ENCODE measurements at places on chromosomes 5 and 9.

DNA sequence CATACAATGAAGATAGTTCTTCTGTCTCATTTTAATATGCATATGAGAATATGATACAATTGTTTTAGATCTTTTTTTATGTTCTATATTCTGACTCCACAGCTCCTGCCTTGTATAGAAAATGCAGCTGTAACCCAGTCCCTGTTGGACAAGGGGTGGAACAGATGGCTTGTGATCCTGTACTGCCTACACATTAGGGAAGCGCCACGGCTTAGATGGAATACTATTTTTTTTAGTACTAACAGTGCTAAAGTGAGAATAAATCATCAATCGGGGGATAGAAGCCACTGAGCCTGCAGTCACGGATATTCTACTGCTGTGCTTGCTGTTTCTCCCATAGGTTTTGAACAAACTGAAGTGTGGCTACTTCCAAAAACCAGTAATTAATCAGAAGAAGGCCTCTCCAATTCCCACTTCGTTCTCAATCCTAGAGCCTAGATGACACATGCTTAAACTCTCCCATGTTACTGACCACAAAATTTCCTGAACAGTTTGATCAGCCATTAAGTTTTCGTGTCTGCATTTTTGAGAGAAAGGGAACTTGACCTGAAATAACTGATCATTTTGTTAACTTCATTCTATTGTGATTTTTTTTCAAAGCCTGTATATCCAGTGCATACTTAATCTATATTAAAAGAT lies 150.3 kb downstream of the CDH18 start:
- DNase-seq: no peak

DNA sequence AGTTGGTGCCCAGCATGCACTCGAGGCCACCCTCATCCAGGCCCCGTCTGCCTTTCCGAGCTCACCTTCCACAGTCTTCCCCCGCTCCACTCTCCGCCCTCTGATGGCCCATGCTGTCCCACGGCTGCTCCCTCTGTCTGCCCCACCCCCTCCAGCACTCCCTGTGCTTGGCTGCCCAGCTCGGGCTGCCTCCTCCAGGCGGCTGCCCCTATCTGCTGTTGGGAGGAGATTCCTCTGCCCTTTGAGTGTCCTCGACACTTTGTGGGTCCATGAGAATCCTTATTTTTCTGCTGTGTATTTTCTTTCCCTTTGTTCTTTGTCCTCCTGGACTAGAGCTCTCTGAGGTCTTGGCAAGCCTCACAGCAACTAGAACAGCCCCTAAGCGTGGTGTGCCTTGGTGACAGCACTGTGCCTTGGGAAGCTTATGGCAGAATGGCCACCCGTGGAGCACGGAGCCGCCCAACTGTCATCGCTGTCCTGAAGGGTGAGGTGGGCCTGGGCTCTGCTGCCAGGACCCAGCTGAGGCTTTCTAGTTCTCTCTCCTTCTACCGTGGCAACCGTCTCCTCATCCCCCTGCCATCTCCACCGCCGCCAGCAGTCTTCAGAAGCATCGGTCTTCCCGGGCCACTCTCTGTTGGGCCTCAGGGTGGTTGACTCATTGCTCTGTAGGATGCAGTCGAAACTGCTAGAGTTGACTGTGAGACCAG lies 5.2 kb downstream of the NTMT1 start:
- DNase-seq: no peak

GRCh38 chr9:123049589-123050222 lies 16.2 kb downstream of the GPR21 start:
- no peak for DNase-seq

- no peak for DNase-seq
Observed at GRCh38 chr9:80507611-80508010, 935.8 kb downstream of the TLE4 start.

DNA sequence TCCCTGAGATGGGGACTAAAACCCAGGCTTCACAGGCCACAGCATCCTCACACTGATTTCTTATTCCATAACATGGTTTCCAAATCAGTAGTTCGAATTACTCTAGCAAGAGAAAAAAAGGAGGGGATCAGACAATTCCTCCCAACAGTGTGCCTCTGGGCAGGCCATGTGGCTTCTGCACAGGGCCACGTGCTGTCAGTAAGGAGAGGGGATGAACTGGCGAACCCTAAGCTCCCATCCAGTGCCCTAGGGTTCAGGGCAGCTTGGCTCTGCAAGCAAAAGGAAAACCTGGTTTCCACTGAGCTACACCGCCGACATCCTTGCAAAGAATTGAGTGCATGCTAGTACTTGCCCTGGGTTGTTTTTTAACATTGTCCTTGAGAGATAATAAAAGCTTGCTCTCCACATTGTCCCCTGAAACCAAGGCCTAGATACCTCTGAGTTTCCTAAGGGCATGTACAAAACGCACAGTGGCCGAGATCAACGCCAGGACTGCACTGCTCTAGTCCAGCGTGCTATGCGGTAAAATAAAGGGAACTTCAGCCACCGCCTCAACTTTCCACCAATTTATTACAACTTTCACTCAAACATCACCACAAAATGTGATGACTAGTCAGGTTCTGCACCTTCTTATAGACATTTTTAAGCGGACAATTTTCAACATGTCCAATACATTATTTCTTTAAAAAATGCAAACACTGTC lies 4.5 kb downstream of the CAMSAP1 start:
- DNase-seq: no peak

DNA sequence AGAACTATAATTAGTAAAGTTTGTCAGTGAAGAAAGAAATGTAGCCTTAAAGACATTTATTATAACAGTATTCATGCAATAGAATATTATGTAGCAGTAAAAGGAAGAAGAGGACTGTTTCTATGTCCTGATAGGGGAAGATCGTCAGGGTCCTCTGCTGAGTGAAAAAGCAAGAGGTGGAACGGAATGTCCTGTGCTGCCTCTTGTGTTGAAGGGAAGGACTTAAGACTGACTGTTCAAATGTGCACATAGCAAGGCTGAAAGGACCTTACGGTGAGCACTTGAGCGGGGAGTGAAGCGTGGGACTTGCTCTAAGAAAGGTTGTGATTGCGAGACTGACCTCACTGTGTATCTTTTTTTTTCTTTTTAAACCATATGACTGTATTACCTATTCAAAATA lies 63.2 kb downstream of the SNX24 start:
- DNase-seq: no peak

GRCh38 chr9:32581512-32582143 lies 8.7 kb upstream of the NDUFB6 start:
- no peak for DNase-seq

DNA sequence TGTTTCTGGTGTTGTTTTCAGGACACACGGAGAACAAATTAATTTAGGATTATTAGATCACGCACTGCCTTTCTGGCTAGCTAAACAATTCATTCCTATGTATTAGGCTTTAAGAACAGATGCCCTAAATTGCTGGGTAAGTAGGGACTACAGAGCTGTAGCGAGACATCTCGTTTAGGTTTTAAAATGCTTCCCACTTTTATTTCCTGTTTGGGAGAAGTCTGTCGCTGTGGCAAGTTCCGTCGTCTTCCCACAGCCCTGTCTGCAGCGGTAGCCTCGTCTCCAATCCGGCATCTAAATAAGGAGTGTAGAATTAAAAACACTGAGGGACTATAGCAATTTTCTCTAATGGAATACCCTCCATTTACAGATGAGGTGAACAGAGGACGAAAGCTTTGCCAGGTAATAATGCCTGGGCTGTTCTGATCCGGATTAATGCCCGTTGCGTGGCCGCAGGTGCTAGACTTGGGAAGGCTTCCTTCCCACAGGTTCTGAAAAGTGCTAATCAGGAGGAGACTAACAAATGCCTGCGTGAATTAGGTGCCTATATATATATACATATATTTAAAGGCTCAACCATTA lies 1.3 kb upstream of the TRIM36 start:
- DNase-seq: no peak

DNA sequence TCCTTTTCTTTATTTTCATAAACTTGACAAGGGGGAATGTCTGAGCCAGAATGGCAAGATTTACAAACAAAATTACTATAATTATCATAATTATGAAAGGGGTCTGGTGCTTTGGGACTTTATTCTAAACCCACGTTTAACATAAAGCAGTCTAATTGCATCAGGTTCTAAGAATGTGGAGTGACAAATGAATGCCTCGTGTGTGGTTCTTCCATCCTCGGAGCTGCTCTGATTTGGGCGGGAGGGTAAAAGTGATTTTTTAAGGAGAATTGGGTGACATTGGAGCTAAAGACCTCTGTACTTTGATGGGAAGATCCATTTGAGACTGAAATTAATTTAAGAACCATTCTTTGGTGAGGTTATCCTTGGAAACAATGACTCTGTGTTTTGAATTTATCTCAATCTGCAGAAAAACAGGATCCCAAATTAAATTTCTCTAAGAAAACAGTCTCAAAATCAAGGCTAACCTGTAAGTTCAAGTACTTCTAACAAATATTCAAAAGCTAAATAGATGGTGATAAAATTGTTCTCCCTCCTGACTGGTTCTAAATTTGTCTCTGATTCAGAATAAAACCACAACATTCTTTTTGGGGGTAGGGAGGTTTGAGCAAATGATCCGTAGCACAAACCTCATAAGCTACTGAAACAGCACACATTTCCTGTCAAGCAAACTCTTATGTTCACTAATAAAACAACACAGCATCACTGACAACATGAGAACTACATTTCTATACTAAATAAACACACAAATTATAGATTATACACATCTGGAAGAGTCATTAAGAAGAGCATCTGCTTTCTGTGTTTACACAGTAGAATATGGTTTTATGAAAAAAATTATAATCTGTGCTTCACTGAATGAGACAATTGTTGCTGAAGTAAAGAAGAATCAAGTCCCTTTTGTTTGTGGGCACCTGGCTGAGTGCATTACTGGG lies 85.5 kb downstream of the DCP2 start:
- no peak for DNase-seq

DNA sequence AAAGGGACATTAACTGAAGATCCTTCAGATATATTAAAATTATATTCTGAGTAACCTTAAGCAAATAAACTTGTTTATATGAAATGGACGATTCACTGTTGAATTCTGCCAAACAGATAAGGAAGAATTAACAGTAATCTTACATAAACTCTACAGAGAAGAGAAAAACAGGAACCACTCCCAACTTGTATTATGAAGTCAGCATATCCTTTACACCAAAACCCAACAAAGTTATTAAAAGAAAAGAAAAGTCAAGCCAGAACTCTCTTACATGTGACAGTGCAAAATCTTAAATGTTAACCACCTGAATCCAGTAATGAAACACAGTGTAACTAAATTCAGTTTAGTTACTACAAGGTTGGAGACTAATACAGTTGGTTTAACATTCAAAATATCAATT lies 185.8 kb downstream of the DEPDC1B start:
- no peak for DNase-seq

DNA sequence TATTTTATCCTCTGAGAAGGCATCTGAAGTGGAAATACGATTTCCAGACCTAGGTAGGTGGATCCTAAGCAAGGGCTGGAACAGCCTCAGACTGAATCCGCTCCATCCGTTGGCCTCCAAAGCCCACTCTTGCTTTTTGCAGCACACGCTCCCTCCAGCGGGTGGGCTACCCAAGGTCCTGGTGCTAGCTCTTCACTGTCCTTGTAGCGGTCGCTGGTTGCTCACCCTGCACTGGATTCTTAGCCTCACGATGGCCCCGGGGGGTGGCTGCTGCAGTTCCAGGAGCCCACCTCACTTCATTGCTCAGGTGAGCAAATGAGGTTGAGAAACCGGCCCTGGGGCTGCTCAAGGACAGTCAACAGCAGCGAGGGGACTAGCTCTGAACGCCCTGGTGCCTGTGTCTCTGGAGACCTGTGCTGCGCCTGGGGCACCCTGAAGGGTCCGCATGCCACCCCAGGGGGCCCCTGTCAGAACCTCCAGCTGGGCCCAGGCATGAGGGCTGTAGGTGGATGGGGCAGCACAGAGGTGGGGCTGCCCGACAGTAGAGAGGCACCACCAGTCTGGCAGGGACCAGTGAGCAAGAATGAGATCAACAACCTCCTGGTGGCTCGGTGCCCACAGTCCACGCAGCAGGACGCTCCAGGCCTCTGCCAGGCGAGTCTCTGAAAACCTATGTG lies 4.3 kb downstream of the MGAT4B start:
- no peak for DNase-seq

DNA sequence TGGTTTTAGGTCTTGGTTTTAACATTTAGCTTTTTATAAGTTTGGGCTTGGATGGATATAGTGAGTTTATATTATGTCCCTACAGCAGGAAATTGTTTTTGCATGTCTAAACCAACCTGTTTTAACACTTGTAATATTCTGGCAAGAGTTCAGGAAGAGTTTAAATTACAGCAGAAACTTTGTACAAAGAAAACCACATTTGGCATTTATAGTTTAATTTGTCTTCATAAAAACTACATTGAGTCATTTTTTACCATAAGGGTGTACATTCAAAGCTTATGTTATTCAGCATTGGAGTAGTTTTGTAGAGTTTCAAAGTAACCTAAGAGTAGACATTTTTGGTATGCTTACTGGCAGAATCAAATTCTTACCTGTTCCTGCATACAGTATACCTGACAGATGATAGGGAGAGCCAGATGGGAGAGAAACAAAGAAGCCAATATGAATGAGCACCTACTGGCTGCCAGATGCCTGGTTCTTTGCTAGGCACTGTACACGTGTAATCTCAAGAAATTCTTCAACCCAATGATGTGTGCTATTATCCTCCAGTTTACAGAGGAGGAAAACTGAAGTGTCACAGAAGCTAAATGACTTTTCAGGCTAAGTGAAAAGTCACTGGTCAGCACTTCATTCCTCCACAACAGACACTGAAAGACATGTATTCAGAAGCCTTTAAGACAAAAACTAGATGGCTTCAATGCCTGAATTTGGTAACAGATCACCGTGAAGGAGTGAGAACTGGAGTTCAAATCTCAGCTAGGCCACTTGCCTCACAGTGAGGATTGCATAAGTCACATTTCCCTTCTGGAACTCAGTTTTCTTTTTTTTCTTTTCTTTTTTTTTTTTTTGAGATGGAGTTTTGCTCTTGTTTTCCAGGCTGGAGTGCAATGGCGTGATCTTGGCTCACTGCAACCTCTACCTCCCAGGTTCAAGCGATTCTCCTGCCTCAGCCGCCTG lies 25.9 kb upstream of the ECM2 start:
- DNase-seq: no peak

GRCh38 chr9:134969156-134970045 lies 51.7 kb upstream of the FCN1 start:
- DNase-seq: no peak
